WTC11 (cell line): ENCODE measurements at places on chromosomes 11 and 22.

DNA sequence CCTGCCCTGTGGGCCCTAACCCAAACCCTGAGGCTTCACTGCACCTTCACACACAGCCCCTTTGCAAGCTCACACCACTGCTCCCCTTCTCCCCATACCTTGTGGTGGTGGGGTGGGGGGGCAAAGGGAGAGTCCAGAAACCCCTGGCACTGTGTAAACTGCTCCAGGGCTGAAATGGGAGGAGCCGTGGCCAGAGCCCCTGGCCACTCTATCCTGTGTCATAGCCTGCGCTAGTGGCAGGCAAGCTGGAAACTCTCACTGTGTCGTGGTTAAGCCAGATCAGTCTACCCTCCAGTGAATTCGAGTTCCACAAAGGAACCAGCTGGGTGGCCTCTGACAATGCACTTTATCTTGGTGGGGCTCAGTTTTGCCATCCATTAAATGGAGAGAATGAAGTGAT is 8.4 kb upstream of the SYT13 start:
- no peak for DNase-seq

GRCh38 chr11:46972343-46972742 is 35.8 kb downstream of the CSTPP1 start:
- no peak for DNase-seq

DNA sequence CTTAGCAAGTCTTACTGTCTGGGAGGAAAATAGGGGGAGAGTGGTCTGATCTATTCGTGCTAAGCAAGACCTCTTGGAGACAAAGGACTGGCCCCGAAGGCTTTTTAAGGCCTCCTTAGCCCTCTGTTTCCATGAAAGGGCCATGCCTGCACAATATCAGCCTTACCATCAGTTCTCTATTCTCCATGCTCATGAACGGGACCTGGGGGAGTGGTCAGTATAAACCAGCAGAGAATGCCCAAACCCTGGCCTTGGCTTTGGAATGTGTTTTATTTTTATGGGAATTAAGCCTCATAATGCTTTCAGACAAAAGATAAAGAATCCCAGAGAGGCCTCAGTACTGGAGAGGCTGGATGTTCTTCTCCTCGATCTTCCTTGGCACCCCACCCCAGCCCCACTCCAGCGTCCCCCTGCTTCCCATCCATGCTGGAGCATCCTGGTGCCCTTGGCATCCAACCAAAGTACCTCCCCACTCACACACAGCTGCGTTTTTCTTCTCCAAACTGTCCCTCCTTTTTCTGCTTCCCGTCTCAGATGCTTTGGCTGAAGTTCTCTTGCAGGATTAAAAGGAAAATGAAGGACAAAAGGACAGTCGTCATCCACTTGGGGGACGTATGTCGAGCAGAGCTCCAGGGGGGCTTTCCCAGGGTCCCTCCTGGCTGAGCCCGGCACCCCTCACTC is 18.6 kb downstream of the FXYD6 start:
- no peak for DNase-seq

DNA sequence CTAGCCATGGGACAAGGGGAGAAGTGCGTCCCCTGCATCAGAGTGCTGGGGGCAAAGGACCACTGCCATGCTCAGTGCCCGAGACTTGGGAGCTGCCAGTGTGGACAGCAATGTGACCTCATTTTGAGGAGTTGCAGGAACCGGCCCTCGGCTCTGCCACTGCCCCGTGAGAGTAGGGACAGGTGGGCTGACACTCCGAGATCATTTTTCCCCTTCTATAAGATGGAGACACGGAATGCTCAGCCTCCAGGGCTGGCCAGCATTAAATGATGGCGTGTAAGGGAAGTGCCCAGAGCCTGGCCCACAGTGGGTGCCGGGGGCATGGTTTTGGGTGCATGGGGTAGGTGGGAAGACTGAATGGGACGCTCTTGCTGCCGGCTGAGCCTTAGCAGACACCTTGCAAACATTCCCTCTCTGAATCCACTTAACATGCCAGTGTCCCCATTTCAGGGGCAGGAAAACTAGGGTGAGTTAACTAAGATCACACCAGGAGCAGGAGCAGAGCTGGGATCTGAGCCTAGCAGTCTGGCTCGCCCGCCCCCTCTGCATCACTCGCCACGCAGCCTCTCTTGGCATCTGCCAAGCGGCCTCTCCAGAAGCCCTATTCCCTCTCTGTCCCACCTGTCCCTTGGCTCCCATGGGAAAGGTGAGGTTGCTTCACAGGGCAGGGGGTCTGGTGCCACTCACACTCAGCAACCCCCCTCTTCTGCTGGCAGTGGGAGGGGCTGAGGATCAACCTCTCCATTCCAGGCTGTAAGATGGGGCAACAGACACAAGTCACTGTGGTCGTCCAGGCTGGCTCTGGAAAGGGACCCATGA is 13.6 kb downstream of the NPTXR start:
- DNase-seq: no peak

- DNase-seq: no peak
Observed at GRCh38 chr11:13294771-13295579, 17.4 kb downstream of the BMAL1 start.

GRCh38 chr11:102280245-102280833 is 36.9 kb upstream of the BIRC3 start:
- no peak for DNase-seq

- DNase-seq: no peak
Observed at GRCh38 chr22:26359156-26359555, 69.9 kb upstream of the ASPHD2 start.
